ENCODE measurements at places on chromosomes 11 and 22. TPM values are rescaled to one million over a fixed set of nuclear protein-coding genes. Genes with fewer than 3 reads are reported as not detected.

GRCh38 chr22:37681556-37682049 lies 4.5 kb upstream of the NOL12 start:
- DNase-seq: peak; percentile 86

- peak; percentile 40 for DNase-seq
These were observed 24.6 kb downstream of the STIM1 start for GRCh38 chr11:3879967-3880542.

- no peak for DNase-seq
These were observed 23.2 kb upstream of the C1QTNF4 start for GRCh38 chr11:47617417-47617809.

DNA sequence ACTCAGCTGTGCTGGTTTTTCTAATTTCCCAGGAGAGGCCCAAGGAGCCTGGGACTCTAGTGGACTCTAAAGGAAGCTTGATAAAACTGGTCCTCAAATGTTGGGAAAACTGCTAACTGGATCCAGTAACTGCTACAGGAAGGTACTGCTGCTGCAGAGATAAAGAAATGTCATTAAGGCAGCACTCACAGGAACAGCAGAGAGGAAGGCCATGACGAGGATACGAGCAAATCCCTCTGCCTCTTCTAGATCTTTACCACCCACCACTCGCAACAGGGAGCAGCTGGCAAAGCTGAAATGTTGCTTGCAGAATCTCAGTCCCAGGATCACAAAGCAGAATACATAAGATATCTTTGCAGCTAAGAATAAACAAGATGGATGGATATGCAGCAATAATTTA lies 23.5 kb downstream of the TTC28 start:
- no peak for DNase-seq

DNA sequence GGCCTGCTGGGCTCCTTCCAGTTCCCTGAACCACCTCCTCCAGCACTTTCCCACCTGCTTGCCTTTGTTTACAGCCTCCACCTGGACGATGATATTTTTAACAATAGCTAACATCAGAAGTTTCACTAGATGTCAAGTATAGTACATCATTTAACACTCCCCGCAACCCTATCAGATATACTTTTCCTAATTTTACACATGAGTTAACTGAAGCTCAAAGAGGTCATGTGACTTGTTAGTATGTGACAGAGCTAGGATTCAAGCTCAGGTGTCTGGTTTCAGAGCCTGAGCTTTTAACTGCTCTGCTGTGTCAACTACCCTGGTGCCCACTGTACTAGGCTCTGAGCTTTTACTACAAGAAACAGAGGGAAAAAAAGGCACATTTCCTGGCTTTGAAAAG lies 14.3 kb upstream of the HPX start:
- no peak for DNase-seq

GRCh38 chr22:39530692-39531331 lies 1.7 kb downstream of the RPS19BP1 start:
- DNase-seq: peak; percentile 35

GRCh38 chr22:48581796-48582469 lies 1245.7 kb downstream of the BRD1 start:
- no peak for DNase-seq

- no peak for DNase-seq
These were observed 42.1 kb downstream of the PTPRJ start for GRCh38 chr11:48022445-48022844.

DNA sequence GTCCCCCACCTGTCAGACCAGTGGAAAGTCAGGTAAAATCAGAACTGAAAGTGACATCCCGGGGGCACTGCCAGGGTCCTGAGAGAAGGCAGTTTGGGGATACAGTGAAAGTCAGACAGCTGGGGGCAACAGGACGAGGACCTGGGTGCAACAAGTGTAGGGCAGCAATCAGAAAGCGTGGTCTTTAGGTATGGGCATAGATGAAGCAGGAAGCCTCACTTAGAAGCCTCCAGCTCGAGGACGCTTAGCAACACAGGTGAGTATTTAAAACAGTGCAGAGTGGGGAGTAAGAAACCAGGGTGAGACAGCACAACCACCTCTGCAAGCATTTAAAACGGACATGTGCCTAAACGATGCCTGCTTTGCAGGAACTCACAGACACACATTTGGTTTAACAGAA lies 64.6 kb upstream of the POU2AF1 start:
- DNase-seq: no peak

GRCh38 chr22:34096770-34097169 lies 176.5 kb upstream of the LARGE1 start:
- DNase-seq: no peak

- no peak for DNase-seq
These were observed 3.3 kb downstream of the PHOX2A start for GRCh38 chr11:72240461-72241290.

GRCh38 chr22:48310289-48310688 lies 1517.4 kb downstream of the BRD1 start:
- no peak for DNase-seq

DNA sequence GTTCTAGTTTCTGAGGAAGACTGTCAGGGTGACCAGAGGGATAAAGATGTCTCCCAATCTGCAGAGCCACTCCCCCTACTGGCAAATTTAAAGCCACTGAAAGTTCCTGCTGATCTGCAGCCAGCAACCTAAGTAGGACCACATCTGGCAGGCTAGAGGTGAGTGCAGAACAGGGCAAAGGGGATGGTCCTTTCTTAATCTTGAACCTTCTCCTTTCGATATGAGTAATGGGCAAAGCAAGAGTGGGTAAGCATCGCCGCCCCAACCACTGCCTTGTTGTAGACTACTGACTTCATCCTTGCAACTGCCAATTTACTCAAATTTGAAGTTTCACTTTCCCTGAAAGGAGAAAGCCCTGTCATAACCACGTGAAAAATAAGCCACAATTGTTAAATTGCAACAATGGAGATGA lies 30.7 kb downstream of the SCUBE2 start:
- DNase-seq: peak; percentile 5

GRCh38 chr22:47376322-47376700 lies 613.9 kb downstream of the TBC1D22A start:
- no peak for DNase-seq

- DNase-seq: no peak
These were observed 5.8 kb downstream of the POLR2F start for GRCh38 chr22:37959231-37959825.

- no peak for DNase-seq
These were observed 97.3 kb downstream of the MICAL3 start for GRCh38 chr22:17927062-17927461.

DNA sequence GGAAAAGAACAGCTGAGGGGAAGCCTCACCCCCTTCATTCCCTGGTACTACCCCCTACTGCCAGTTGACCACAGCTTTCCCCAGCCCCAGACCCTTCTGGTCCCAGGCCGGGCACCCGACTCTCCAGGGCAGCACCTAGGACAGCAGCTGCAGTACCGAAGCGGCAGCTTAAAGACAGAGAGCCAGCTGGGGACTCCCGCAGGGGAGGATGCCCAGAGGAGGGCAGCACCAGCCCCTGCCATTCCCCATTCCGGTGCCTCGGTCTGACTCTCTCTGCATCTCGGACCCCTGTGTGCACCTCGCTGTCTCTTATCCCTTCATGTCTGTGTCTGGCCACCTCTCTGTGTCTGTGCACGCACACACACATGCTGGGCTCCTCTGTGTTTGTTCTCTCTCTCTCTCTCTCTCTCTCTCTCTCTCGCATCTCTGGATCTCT lies 9.4 kb downstream of the IGSF9B start:
- DNase-seq: peak; percentile 63

GRCh38 chr11:84799112-84799511 lies 828.0 kb downstream of the DLG2 start:
- no peak for DNase-seq

GRCh38 chr11:58024601-58025091 lies 965 bp downstream of the OR9Q1 start:
- DNase-seq: no peak

- DNase-seq: peak; percentile 65
These were observed 125.9 kb downstream of the TEAD1 start for GRCh38 chr11:12800032-12800671.

GRCh38 chr11:87438416-87438815 lies 400.7 kb downstream of the TMEM135 start:
- DNase-seq: no peak

- DNase-seq: peak; percentile 88
These were observed 5.9 kb downstream of the CENPM start for GRCh38 chr22:41940832-41941765.

DNA sequence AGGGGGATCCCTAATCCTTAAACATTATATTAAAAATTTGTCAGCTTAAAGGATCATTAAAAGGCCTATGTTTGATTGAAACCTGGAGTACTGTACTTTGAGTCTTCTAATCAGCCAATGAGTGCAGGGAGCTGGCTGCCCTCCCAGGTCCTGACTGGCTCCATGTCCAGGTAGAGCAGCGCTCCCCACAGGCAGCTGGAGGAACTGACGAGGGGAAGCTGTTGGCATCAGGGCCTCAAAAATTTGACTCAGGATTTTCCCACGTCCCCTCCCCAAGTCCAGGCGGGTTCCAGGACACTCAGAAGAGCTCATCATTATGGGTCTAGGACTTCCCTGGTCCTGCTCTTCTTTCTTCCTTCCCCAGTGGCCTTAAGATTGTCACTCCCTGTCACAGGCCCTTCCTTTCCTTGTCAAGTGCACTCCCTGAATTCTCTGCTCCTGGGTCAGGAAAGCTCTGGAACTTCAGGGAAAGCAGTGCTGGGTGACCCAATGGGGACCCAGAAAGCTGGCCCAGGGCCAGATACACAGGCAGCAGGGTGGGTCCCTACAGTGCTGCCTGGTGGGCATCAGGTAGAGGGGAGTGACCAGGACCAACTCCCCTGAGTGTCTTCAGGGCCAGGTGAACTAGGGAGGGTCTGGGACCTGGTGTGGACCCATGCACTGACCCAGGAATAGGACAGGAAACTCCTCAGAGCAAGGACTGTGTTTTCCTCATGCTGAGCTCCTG lies 65.5 kb downstream of the GGTLC2 start:
- DNase-seq: no peak

GRCh38 chr11:32231909-32232493 lies 141.1 kb downstream of the RCN1 start:
- peak; percentile 57 for DNase-seq

DNA sequence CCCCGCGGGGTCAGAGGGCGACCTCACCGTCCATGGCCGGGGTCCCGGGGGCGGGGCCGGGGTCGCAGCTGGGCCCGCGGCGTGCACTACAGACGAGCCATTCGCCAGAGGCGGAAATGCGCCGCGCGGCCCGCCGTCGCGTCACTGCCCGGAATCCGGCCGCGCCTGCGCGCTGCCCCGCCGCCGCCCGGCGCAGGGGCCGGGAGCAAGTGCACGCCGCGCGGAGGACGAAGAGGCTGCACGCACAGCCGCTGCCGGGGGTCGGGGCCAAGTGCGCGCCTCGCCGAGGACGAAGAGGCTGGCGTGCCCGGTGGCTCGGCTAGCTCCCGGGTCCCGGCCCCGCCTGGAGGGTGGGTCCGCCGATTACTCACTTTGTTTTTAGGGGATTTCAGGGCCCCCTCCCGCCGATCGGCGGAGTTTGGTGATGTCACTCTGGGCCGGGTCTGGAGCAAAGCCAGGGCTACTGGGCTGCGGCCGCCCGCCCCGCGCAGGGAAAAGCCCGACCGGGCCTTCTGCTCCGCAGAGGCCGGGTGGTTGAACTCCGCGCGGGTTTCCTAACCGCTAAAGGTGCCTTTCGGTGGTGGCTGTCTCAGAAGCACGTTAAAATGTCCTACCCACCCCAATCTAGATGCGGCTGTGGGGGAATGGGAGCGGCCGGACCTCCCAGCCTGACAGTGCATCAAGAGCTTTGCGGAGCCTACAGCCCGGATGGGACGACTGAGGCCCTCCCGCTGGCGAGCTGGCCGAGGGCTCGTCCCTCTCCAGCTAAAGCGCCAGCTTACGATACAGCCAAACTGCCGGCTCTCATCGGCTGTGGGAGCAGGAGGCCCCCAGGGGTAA lies at the start of gene RELA:
TSS of gene RELA (minus strand) at position 118 of the 840 bp plus-strand sequence. CDS start at position 34, 84 bp downstream.
- peak; percentile 93 for DNase-seq

- DNase-seq: no peak
These were observed 15.9 kb downstream of the WNT11 start for GRCh38 chr11:76190376-76190775.

- no peak for DNase-seq
These were observed 1.5 kb downstream of the RAB30 start for GRCh38 chr11:83070044-83070701.

GRCh38 chr11:57674251-57674650 lies 6.3 kb downstream of the ZDHHC5 start:
- DNase-seq: no peak

- peak; percentile 49 for DNase-seq
These were observed 28.9 kb downstream of the AP1B1 start for GRCh38 chr22:29359469-29359868.

- DNase-seq: peak; percentile 27
These were observed 657 bp downstream of the IGHMBP2 start for GRCh38 chr11:68904248-68904847.

- DNase-seq: no peak
These were observed 230.0 kb downstream of the CTTN start for GRCh38 chr11:70628176-70628854.

- no peak for DNase-seq
These were observed 6.9 kb upstream of the NEAT1 start for GRCh38 chr11:65415499-65416340.

- peak; percentile 66 for DNase-seq
These were observed 172.5 kb downstream of the TBC1D22A start for GRCh38 chr22:46934746-46935491.

GRCh38 chr22:39693943-39694500 lies 123.5 kb downstream of the CACNA1I start:
- no peak for DNase-seq

GRCh38 chr22:40621309-40622151 lies 15.0 kb downstream of the MRTFA start:
- no peak for DNase-seq

GRCh38 chr11:28760676-28761390 lies 652.6 kb downstream of the METTL15 start:
- DNase-seq: peak; percentile 48

- no peak for DNase-seq
These were observed 12.8 kb upstream of the NUCB2 start for GRCh38 chr11:17263769-17264168.

MMP13 gene
- total RNA-seq: not detected

HOATZ gene
- not detected for total RNA-seq

RIMBP3C gene
- not detected for total RNA-seq

DEFB131B gene
- total RNA-seq: not detected

LARGE1 gene
- 11.6 TPM for total RNA-seq

CCDC87 gene
- 0.91 TPM for total RNA-seq

GGT5 gene
- total RNA-seq: 0.64 TPM

MISFA gene
- total RNA-seq: 7.3 TPM

TYR gene
- not detected for total RNA-seq

BTG4 gene
- total RNA-seq: not detected

YPEL4 gene
- 0.28 TPM for total RNA-seq

CNTF gene
- total RNA-seq: 5.2 TPM

PHF5A gene
- 68.5 TPM for total RNA-seq

SYTL2 gene
- 10.6 TPM for total RNA-seq

OR9I1 gene
- not detected for total RNA-seq

ZP1 gene
- not detected for total RNA-seq

Measured in Calu3 (cell line).